ENCODE measurements at places on chromosomes 2 and 18. TPM values are rescaled to one million over a fixed set of nuclear protein-coding genes. Genes with fewer than 3 reads are reported as not detected.

Gene ZNF385B
- total RNA-seq = not detected

Gene SKOR2
- not detected for total RNA-seq

Gene DSC3
- 0.17 TPM for total RNA-seq

Gene TMEM178A
- total RNA-seq = 0.84 TPM

Gene CHST10
- total RNA-seq = 19.3 TPM

Gene FLACC1
- not detected for total RNA-seq

Gene KCNJ3
- total RNA-seq = not detected

Gene C1GALT1C1L
- 1.0 TPM for total RNA-seq

Gene REG1A
- total RNA-seq = not detected

Gene UGT1A3
- not detected for total RNA-seq

Gene CDH7
- not detected for total RNA-seq

Gene G6PC2
- not detected for total RNA-seq

Gene KIAA1328
- total RNA-seq = 3.1 TPM

Gene NOL4
- total RNA-seq = not detected

Gene UGP2
- total RNA-seq = 77.3 TPM

Gene STON1
- 5.8 TPM for total RNA-seq

Gene TUBA3D
- total RNA-seq = not detected

Gene PID1
- 5.9 TPM for total RNA-seq

Gene AFF3
- total RNA-seq = 11.3 TPM

Gene GFPT1
- 16.5 TPM for total RNA-seq

Gene DNAJB2
- total RNA-seq = 19.8 TPM

Gene KCNG3
- not detected for total RNA-seq

Gene REG1B
- total RNA-seq = not detected

Gene ASXL2
- total RNA-seq = 6.1 TPM

Gene NEU4
- total RNA-seq = not detected

Gene UGT1A10
- not detected for total RNA-seq

Gene CHST9
- not detected for total RNA-seq

Gene IL36G
- total RNA-seq = not detected

Gene APOB
- not detected for total RNA-seq

Gene NOSTRIN
- not detected for total RNA-seq

Gene KIF5C
- total RNA-seq = 0.45 TPM

Gene KYNU
- 1.0 TPM for total RNA-seq

Gene MC5R
- total RNA-seq = not detected

Gene NEURL3
- not detected for total RNA-seq

Gene CCDC148
- total RNA-seq = 0.50 TPM

Gene ALPG
- total RNA-seq = not detected

Gene POMC
- total RNA-seq = 4.0 TPM

Gene TTLL4
- 10.3 TPM for total RNA-seq

Gene THOC1
- total RNA-seq = 20.2 TPM

Gene GREB1L
- total RNA-seq = 0.30 TPM

Gene CNRIP1
- total RNA-seq = 62.9 TPM

Gene MC2R
- not detected for total RNA-seq

Measured in bronchus fibroblast of lung (primary cell).